Lower leg skin (tissue), 4 donors: ENCODE measurements at places on chromosomes 7 and 10.

DNA sequence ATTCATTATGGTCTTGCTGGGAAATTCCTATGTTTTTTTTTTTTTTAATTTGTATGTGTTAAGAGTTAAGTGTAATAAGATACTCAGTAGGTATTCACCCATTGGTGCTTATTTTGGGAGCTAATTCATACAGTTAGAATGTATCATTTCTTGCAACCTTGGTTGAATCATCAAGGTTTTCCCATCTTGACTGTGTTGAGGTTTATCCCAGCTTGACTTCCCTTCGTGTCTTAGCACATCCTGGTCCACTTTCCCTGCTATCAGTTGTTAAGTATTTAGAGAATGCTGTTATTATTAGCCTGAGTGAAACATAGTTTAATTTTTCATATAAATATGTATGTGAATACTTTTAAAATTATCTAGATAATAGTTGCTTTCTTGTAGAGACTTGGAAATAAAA is 20.8 kb downstream of the RALA start:
- DNase-seq: no peak

DNA sequence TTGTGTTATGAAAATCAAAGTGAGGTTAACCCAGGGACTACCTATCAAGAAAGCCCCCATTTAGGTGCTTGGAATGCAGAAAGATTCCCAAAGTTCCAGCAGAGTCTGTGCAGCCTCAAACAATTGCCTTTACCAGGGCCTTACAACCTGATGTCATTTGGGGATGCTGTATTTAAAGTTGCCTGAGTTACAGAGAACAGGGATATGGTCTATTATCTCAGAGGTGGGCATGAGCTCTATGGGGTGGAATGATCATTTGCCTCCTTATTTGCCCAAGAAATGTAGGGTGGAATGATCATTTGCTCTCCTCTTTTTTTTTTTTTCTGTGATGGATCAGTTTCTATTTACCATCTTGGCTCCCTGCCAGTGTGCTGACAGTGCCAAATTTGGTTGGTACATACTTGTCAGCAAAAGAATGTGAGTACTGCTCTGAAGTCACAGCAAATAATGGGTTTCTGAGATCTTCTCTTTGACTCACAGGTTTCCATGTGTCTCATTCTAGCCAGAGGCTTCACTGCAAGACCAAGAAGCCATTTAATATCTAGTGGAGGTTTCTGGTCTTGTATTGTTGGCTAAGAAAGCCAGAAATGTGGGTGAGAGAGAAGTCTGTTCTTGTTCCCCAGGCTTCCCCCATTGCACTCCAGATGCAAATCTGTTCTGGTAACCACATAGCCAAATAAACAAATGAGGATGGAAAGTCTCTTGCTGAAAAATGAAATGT is 45.5 kb upstream of the ZNRF2 start:
- peak; percentile 62 for DNase-seq

- DNase-seq: no peak
These were observed 4.8 kb upstream of the MBL2 start for GRCh38 chr10:52777414-52777813.

DNA sequence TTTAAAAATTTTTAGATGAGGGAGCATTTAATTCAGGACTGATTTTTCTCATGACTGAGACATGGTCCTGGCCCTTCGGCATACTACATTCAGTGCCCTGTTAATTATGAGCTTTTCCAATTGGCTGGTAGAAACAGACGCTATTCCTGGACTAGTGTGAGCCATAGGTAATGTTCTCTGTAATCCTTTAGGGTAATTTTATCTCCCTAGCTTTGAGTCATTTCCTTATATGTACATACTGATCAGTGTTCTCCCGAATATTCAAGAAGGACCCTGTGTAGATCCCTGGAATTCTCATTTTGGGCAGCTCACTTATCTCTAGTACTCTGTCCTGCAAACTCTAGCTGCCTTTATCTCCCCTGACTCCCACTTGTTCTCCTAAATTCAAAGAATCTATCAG is 92.6 kb upstream of the NPY start:
- DNase-seq: no peak

GRCh38 chr7:28065721-28066285 is 114.8 kb downstream of the JAZF1 start:
- no peak for DNase-seq

- no peak for DNase-seq
These were observed at the start of gene PROSER2 for GRCh38 chr10:11823122-11823988. TSS of gene PROSER2 (plus strand) at chr10:11823356. CDS start at chr10:11852078, 28,722 bp downstream.

- no peak for DNase-seq
These were observed 53.4 kb upstream of the GDF10 start for GRCh38 chr10:47246406-47247147.

DNA sequence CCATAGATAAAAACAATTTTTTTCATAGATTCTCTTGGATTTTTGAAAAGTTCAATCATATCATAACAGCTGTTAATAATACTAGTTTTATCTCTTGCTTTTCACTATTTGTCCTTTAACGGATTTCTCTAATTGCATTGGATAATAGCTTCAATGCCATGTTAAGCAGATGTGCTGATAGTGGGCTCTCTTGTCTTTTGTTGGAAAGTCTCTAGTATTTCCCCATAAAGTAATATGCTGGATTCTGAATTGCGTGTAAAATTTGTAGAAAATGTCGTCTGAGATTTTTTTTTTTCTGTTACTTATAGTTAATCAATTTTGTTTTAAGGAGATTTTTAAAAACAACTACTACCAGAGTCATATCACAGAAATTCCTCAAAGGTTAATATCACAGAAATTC is 53.3 kb downstream of the TFPI2 start:
- DNase-seq: no peak

- DNase-seq: no peak
These were observed 254.3 kb upstream of the NPVF start for GRCh38 chr7:25482631-25483030.

DNA sequence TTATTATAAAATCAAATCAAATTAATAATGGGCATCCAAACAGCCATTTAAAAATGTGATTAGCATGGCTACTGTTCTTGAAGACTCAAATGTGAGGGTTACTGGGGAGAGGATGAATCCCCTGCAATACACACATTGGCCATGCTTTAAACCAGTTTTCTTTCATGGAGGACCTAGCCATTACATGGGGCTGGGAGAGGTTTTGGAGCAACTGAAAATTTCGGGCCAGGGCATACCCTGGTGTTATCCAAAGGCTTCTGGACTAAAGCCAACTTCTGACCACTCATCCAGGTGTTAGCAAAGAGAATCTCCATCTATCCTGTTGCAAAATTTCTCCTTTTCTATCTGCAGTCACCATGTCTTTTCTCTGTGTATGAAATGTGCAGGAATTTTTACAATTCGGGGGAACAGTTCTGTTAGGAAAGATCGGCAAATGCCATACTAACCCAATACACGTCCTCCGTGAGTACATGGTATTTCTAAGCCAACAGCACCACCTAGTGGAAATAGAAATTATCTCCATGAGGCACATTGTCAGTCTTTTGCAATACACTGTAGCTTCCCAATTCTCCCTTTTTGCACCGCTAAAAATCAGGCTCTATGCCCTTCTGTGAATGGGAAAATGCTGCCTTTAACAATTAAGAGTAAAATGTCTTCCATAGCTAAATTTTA is 47.0 kb upstream of the ZNF107 start:
- peak; percentile 5 for DNase-seq

DNA sequence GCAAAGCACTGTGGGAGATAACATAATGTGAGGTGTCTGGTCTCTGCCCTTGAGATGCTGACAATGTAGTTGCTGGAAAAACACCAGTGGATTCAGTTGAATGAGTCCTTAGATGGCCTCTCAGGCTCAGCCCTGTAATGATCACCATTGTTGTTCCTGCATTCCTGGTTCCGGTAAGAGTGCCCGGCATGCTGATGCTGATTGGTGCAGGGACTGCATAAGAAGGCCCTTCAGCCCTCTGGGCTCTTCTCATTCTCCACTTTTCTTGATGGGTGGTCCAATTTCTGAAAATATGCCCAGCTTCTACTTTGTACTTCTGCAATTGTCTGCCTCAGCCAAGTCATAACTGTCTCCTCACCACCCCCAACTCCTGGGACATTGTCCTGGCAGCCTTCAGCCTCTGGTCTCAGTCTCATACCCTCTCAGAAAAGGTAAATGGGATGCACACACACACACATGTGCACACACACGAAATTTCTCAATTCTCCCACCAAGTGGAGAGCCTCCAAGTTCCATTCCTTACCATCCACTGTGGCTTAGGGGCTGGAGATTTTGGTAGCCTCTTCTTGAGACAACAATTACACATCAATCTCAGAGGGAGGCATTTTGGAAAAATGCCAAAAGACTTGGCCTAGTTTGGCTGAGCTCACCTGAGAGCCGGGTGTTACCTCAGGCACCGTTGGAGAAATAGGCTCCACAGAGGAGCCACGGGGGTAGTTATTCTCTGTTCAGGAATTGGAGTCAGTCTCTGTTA is 314.9 kb downstream of the RPS24 start:
- peak; percentile 65 for DNase-seq

DNA sequence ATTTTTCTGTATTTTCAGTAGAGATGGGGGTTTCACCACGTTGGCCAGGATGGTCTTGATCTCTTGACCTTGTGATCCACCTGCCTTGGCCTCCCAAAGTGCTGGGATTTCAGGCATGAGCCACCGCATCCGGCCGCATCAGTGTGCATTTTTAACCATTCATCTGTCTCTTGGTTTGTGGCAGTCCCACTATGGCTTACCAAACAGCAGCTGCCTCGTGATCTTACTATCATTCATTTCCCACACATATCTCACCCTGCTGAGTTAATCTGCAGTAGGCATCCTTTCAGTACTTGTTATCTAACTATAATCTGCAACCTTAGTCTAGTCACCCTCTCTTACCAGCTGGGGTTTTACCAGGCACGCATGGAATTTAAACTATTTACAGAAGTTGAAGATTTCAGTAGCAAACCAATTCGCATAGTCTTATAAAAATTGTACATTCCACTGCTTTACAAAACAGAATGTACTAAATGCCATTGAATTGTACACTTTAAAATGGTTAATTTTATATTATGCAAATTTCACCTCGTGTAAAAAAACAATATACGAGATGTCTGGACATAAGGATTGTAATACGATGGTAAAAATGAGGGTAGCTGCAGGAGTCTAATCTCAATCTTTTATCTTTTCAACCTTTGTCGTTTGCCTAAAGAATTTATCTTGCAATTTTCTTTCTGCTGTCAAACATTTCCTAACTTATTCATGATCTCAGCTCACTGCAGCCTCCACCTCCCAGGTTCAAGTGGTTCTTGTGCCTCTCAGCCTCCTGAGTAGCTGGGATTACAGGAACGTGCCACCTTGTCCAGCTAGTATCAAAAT is 4.6 kb upstream of the TBC1D12 start:
- DNase-seq: no peak

DNA sequence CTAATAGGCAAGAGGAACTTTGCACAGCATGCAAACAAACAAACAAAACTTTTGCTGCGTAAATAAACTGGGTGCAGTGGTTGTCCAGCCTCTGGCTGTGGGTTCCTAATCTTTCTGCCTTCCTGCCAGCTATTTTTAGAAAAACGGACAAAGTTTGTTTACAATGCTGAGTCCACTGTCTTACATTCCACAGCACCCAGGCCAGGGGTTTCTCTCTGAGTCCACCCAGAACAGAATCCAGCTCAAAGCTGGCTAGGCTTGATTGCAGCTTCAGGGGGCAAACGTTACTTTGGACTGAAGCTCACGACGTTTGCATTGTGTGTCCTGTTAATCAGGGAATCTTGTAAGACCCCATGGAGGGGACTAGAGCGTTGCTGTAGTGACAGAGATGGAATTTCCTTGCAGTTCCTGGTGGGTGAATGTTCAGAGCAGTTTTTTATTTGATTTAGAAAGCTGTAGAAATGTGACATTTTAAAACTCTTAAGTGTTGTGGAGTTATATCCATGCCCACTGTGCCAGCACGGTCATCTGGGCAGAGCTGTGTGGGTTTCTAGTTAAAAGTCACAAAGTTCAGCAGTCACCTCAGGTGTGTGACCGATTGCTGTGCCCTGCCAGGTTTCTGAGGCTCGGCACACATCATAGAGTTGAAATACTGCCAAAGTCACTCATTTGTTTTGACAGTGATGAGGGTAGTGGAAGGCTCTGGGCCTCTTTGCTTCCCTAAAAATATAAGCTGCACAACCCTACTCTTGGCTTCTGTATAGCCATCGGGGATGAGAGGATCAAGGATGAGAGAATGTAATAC is 247.0 kb downstream of the STK31 start:
- DNase-seq: no peak

- no peak for DNase-seq
These were observed 177.9 kb downstream of the EBF3 start for GRCh38 chr10:129786216-129786615.

DNA sequence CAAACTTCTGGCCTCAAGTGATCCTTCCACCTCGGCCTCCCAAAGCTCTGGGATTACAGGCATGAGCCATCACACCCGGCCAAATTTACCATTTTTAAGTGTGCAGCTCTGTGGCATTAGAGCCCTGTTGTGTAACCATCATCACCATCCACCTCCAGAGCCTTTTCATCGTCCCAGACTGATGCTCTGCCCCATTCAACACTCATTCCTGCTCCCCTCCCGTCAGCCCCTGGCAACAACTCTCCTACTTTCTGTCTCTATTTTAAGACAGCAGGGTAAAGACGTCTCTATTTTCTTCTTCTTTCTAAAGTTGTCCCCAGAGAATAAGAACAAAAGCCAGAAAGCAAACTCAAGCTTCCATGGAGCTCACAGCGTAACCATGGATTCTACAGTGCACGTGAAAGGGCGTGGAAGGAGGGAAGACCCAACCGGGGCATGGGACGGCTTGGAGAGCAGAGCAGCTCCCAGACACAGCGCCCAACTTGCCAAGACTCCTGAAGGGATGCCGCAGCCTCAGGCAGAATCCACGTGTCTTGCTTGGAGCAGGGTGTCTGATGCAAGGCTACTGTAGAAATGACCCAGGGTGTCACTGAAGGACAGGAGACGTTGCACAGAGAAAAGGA is 42.7 kb upstream of the PITRM1 start:
- no peak for DNase-seq

GRCh38 chr10:127011174-127011573 is 105.9 kb downstream of the DOCK1 start:
- DNase-seq: no peak

- no peak for DNase-seq
These were observed 572.3 kb downstream of the TCERG1L start for GRCh38 chr10:130739016-130739756.

DNA sequence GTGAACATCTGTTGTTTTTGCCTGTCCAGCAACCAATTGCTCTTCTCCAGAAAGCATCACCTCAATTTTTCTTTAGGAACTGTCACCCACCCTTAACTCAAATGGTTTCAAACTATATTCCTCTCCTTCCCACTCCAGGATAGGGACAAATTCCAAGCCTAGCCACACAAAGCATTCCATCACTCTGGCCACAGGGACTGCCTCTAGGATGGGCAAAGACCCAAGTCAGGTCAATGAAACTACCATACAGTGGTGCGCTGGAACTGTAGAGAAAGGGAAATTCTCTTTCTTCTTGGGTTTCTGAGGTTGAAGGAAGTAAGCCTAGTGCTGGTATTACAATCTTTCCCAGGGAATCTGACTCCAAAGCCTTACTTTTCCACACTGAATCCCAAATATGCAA is 3.6 kb downstream of the MICU1 start:
- no peak for DNase-seq
